ENCODE measurements at places on chromosomes 11 and 22.

- DNase-seq, result no peak
Measured at GRCh38 chr22:27150544-27150941, 493.2 kb downstream of the MIAT start.

DNA sequence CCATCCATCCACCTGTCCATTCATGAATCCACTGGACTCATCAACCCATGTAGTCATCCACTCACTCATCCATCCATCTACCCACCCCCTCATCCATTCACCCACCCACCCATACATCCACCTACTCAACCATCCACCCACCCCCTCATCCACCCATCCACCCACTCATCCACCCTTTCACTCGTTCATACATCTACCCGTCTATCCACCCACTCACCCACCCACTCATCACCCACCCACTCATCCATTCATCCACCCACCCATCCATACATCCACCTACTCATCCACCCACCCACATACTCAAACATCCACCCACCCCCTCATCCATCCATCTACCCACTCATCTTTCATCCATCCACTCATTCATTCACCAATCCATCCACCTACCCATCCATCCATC, 37.7 kb downstream of the RTL6 start:
- DNase-seq, result no peak

DNA sequence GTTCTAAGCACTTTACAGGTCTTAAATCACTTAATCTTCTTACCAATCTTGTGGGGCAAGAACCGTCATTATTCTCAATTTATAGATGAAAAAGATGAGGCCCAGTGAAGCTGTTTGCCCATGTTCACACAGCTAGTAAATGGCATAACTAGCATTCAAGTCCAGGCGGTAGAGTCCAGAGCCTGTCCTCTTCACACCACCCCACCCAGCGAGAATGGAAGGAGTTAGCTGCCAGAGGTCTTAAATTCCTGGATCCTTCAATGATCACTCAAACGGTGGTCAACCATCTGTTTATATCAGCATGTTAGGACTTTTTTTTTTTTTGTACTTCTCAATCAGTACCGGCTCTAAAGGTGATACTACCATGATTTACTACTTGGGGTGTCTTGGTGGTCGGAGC, 43.3 kb downstream of the PARVA start:
- DNase-seq, result no peak

DNA sequence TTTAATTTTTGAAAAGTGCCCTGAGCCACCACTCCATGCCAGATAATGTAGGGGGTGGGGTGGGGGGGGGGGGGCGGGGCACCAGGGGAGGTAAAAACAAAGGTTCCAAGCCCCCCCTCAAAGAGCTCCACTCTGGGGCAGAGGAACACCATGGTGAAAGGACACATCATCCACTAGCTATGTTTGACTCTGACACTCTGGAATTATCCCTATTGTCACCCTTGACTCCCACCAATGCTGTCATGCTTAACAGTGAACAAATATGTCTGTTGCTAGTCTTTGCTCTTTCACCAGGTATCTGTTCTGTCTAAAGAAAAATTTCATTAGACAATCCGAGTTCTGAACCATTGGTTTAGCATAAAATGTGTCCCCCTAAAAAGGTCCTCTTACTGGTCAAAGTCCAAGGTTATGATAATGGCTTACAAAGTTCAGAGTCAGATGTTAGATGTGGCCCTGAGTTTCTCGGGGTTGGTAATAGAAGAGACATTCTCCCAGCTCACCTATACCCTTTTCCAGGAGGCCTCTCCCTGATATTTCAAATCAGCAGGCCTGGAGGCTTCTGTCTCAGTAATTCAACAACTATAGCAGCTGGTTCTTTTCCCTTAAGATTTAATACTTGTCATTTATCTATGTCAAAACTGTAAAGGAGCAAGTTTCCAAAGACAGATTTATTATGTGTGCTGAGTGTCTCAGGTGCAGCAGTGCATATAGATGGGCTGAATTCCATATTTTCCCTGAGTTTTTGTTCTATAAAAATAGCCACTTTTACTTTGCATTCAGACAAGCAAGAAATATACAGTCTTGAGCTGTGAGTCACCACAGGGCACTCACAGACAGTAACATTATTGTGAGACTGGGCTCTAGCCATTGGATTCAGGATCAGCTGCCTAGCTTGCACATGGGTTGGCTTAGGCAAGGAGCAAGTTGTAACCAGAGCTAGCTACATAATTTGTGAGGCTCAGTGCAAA, 174.1 kb downstream of the CSNK2A3 start:
- DNase-seq, result no peak
